Tibial nerve (tissue), 4 donors: ENCODE measurements at places on chromosomes 6 and 20.

DNA sequence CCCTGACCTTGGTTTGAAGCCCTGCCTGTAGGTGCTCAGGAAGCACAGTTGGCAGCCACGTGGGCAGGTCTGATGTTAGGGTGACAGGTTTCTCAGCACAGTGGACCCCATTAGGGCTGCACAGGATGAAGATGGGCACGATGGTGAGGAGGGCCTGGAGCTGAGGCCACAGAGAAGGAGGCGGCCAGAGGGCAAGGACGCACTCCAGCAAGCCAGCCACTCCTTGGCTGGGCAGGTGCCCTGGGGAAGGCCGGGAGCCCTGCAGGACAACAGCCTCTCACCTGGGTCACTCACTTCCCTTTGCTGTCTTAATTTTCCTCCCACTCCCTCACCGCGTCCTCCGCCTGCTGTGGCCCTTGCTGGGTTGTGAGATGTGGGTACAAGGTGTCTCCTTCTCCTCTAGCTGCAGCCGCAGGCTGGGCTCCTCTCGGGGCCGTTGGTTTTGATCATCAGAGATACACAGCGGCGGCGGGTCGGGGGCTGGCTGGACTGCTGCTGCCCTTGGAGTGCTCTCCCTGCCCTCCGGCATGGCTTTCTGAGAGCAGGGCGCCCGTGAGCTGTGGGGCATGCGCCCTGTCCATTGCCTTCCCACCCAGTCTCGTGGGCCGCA is 5.7 kb downstream of the OSBPL2 start:
- DNase-seq, result no peak
- H3K4me3 ChIP-seq, result no peak overlapping the region
- H3K27me3 ChIP-seq, result no peaks in the 10 kb centered on the region
- H3K36me3 ChIP-seq, result no peaks in the 10 kb centered on the region
- H3K27ac ChIP-seq, result no peak overlapping the region

DNA sequence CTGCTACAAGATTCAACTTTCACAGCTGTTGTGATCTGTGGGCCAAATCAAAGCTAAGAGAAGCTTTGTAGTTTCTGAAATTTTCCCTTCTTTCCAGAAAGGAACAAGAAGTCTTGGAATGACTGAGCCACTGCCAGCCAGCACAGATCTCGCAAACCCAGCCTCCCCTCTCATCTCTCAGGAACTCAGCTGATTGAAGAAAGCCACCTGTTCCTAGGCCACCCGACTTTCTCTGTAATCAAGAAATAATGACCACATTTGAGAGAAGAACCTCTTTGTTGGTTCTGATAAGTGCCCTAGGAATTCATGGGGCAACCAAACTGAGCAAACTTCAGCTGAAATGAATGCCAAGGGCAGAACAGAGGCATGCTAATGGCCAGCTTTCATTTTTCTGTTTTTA is 61.7 kb downstream of the HDGFL1 start:
- H3K36me3 ChIP-seq, result no peaks in the 10 kb centered on the region
- no peak overlapping the region for H3K27ac ChIP-seq
- no peak for DNase-seq
- no peak overlapping the region for H3K4me3 ChIP-seq
- peaks cover 14% of the 10 kb centered on the region for H3K4me1 ChIP-seq

DNA sequence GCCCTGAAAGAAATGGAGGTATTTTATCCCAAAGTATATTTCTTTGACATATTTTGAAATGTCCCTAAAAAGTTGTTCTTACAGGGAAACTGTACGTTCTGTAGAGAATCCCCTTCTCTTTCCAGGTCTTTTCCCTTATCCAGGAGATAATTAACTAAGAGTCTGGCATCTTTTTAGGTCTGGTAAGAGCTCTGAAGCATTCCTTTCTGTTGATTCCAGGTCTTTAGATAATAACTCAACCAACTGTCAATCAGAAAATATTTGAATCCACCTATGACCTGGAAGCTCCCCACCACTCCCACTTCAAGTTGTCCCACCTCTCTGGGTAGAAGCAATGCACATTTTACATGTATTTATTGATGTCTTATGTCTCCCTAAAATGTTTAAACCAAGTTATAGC is 26.0 kb upstream of the CENPW start:
- DNase-seq, result no peak
- H3K27me3 ChIP-seq, result no peaks in the 10 kb centered on the region
- no peaks in the 10 kb centered on the region for H3K36me3 ChIP-seq
- no peaks in the 10 kb centered on the region for H3K4me1 ChIP-seq
- H3K27ac ChIP-seq, result no peak overlapping the region

GRCh38 chr20:44014807-44015732 is 100.4 kb downstream of the TOX2 start:
- DNase-seq, result no peak
- no peaks in the 10 kb centered on the region for H3K27me3 ChIP-seq
- no peaks in the 10 kb centered on the region for H3K36me3 ChIP-seq
- no peaks in the 10 kb centered on the region for H3K4me1 ChIP-seq
- H3K4me3 ChIP-seq, result no peak overlapping the region
- H3K27ac ChIP-seq, result no peak overlapping the region

DNA sequence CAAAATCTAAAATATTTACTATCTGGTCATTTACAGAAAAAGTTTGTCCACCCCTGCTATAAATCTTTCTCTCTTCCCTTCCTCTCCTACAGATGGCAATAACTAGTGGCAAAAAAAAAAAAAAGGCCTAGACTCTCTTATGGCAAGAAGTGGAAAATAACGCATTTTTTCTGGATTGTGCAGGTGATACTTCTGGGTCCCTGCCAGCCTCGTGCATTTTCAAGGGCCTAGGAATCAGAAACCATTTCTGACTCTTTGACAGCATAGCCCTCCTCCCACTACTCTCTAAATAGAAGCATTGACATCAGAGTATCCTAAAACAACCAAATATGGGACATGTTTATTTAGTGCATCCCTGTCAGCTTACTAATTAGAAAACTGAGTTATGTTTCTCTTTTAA is 251.0 kb downstream of the KHDC1L start:
- H3K27me3 ChIP-seq, result no peaks in the 10 kb centered on the region
- no peak overlapping the region for H3K27ac ChIP-seq
- no peak for DNase-seq
- no peak overlapping the region for H3K4me3 ChIP-seq
- H3K4me1 ChIP-seq, result no peaks in the 10 kb centered on the region
